Hippocampal formation (tissue), 2 donors: ENCODE measurements at places on chromosomes 6 and 20.

DNA sequence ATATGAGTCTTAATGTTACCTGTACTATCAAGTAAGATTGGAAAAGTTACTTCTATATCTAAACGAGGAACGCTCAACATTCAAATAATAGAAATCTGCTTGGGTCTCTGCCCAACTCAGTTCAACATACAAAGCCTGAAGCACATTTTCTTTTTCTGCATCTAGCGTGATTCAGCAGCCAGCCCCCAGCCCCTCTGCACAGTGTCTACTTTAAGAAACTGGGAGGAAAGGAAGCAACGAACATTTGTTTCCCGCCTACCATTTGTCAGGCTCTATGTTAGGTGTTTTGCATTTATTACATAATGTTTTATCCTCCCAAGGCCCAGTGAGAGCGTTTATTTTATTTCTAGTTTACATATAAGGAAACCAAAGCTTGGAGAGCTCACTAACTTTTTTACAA is 17.3 kb downstream of the PHACTR1 start:
- DNase-seq = no peak

GRCh38 chr6:7912736-7913517 is 2.3 kb upstream of the TXNDC5 start:
- no peak for DNase-seq

DNA sequence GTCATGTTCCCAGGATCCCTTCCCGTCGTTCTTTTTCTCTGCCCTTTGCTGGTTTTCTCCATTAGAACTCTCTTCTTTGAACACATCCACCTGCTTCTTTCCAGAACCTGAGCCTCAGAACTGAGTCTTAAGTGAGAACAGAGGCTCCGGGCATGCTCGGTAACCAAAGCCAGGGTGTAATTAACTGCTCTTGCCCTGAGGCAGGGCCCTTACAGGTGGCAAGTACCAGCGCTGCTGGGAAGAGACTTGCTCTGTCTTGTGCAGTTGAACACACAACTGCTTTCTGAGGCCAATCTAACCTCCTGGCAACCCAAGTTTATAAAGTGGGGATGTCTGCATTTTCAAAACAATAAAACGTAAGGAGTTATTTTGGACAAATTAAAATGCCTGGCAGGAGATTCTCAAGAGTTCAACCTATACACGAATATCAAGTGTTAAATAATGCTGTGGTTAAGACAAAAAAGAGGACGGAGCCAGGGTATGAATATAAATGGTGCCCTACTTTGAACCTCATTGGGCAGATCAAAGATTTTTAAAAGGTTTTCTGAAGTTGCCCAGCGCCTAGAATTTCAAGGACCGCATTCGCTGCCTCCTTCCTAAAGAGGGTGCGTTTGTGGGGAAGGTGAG is 12.4 kb upstream of the DEK start:
- no peak for DNase-seq

DNA sequence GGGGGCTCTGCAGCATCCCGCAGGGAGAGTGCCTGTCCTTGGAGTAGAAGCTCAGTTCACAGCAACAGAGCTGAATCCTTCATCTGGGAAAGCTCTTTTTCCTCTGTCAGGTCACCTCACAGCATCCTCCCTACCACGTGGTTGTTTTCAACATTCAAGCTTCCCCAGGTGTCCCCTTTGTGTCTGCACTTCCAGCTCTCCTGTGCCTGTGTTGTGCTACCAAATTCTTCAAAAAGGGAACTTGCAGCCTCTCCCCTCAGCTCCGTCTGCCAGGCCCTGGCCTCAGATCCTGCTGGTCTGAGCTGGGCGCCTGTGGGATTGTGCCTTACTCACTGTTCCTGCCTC is 108.4 kb downstream of the FOXF2 start:
- no peak for DNase-seq

- no peak for DNase-seq
These were observed 208.6 kb downstream of the ERMARD start for GRCh38 chr6:169960003-169960344.

- DNase-seq = no peak
These were observed 176.9 kb upstream of the CITED2 start for GRCh38 chr6:139551376-139551775.

DNA sequence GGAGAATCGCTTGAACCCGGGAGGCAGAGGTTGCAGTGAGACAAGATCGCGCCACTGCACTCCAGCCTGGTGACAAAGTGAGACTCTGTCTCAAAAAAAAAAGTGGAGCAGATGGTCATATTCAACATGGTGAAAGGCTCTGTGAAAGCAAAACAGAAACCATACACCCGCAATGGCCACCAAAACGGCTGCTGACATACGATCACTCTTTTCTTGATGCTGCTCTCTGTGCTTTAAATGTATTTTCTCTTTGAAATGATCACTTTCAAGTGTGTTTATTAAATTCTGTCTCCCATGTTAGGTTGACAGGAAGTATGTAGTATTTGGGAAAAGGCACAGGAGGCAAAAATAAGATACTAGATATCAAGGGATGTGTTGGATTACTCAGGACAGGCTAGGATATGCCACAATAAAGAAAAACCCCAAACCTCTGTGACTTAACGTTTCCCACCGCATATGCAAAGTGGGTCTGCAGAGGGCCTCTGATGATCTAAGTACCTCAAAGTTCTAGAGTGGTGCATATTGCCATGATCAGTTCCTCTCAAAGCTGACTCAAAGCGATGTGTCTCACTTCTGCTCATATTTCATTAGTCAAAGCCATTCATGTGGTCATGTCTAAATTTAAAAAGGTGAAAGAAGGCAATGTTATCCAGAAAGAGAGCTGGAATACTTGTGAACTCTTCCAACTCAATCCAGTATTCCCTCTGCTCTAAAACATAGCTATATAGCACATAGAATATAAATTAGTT is 155.1 kb upstream of the SOX4 start:
- DNase-seq = no peak

DNA sequence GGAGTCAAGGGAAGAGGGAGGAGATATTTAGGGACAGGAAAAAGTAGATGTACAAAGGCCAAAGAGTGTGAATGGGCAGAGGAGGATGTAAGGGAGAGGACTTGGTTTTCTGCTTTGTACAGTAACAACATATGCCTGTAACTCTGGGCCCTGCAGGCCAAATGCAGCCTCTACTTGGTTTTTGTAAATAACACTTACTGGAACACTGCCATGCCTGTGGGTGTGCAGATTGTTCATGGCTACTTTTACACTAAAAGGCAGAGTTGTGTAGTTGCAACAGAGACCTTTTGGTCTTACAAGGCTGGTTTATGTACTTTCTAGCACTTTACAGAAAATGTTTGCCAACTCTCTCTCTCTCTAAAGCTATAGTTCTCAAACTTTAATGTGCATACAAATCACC is 157.1 kb downstream of the PHACTR1 start:
- DNase-seq = no peak

GRCh38 chr20:4830259-4830658 is 108.5 kb downstream of the PRND start:
- DNase-seq = no peak

DNA sequence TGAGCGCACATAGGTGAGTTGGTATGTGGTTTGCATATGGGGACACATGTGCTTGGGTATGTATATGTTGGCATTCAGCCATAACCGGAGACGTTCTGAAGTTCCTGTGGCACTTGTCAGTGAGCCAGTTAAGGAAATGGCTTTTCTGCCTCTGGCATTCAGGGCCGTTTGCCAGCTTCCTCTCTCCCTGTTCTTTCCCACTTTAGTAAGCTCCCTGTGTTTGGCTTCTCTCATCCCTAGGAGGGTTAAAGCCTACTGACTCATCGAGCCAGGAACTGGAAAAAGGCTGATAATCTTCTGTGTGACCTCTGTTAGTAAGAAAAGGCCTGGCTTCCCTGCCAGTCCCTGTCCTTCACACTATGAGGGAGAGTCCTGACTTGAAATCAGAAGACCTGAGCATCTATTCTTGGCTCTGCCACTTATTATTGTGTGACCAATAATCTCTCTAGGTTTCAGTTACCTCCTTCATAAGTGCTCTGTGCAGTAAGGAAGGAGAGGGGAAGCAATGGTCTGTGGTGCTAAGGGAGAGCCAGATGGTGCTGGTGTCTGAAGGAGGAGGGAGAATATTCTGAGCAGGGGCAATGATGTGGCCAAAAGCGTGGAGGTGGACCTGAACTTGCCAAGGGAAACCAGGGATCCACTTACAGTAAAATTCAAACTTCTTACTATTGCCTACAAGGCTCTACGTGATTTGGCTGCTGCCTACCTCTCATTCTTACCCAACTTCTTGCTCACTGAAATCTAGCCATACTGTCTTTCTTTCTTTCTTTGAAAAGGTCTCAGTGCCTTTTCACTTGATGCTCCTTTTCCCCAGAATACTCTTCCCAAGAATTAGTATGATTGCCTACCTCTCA is 31.4 kb downstream of the ACSS2 start:
- no peak for DNase-seq

GRCh38 chr20:38833857-38834164 is 28.3 kb downstream of the PPP1R16B start:
- DNase-seq = no peak

DNA sequence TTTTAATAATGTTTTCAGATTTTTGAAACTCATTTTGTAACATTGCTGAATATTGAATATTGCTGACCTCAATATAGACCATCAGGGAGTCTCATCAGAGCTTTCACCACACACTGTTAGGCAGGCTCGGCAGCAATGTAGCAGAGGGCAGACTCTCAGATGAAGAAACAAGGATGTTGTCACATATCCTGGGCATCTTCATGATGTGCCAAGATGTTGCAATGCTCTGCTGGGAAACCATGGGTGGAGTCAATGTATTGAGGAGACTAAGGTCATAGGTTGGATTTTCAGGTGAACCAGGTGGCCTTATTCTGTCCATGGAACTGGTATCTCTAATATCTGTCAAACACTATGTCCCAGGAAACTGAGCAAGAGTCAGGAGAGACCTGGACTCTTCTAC is 27.3 kb downstream of the NR2E1 start:
- no peak for DNase-seq

- DNase-seq = no peak
These were observed 14.4 kb downstream of the KPNA5 start for GRCh38 chr6:116695401-116695800.

DNA sequence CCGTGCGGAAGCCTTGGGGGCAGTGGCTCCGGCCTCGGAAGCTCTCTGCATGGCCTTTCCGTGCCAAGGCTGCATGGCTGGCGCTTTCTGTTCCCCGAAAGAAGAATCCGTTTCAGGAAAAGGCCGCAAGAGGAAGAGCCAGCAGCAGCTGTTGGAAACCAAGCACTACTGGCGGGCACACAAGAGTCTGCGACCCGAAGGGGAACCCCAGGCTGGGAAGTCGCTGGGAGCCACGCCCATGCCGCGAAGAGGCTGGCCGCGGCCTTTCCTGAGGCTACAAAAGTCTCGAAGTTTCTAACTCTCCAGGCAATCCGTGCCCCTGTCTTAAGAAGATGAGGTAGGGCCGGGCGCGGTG is at the start of gene CGAS:
CGAS (minus strand) TSS at position 191 of the 355 bp plus-strand sequence; CDS start at position 75, 116 bp downstream.
- peak; percentile 49 for DNase-seq

GRCh38 chr20:23684261-23684660 is 4.6 kb downstream of the CST4 start:
- no peak for DNase-seq

GRCh38 chr6:35149891-35150566 is 8.9 kb upstream of the TCP11 start:
- no peak for DNase-seq

- DNase-seq = no peak
These were observed 182.9 kb downstream of the ANKRD60 start for GRCh38 chr20:58045579-58045978.

- DNase-seq = peak; percentile 68
These were observed 97.2 kb downstream of the KIF16B start for GRCh38 chr20:16476032-16476431.

DNA sequence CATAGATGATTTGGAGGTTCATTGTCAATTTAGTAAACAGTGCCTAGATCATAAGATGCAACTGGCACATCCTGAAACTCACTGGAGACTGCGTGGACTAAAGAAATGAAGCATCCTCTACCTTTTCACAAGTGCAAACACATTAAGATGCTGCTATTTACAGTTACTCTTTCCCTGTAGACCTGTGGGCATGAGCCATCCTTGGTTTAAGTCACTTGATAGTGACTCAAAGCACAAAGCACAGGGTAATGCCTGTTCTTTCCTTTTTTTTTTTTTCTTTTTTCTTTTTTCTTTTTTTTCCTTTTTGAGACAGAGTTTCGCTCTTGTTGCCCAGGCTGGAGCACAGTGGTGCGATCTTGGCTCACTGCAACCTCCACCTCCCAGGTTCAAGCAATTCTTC is 10.0 kb upstream of the HLA-DQA1 start:
- DNase-seq = no peak

GRCh38 chr6:50541941-50542340 is 171.4 kb upstream of the TFAP2D start:
- DNase-seq = no peak

- no peak for DNase-seq
These were observed 155.3 kb downstream of the EYA4 start for GRCh38 chr6:133396233-133396983.

DNA sequence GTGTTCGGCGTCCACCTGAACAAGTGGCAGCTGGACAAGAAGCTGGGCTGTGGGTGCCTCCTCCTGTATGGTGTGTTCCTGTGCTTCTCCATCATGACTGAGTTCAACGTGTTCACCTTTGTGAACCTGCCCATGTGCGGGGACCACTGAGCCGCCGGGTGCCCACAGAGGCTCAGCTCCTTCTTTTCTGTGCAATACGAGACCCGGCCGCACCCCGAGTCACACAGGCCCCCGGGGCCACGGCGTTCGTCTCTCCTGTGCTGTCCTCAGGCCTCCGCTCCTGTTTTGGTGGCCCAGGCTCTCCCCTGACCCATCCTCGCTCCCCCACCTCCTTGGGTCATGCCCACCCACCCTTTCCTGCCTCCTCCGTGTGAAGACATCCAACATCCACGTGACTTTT is 37.1 kb upstream of the RIN2 start:
- no peak for DNase-seq

- no peak for DNase-seq
These were observed 221.8 kb downstream of the KIF16B start for GRCh38 chr20:16351415-16351814.

DNA sequence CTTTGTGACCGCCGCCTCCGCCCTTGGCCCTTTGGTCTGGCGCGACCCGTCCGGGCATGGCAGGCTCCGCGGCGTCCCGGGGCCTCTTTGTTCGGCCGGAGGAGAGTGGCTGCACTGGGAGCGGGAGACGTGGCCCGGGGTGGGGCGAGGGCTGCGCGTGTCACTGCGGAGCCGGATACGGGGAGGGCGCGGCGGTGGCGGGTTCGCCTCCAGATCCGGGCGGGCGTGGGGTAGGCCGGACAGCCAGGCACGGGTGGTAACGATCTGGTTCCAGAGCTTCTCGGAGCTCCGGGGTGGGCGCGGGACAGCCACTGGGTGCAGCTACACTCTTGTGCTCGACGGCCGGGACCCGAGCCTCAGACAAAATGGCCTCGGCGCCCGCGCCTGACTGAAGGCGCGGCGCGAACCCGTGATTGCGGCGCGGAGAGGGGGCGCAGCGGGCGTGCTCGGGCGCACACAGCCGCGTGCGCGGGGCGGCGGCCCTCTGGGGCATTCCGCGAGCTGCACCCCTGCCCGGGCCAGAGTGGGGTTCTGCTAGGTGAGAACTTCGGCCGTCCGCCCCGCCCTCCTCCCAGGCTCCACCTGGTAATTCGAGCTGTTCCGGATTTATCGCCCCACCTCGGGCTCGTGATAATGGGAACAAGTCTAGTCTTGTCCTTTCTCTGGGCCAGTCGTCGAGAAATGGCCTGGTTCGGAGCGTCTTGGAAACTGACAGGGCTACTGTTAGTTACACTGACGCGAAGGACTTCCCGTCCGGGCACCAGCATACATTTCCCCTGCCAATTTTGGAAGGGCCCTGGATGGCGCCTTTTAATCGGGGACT is 1.0 kb downstream of the LOC128125822 start:
- peak; percentile 72 for DNase-seq

- no peak for DNase-seq
These were observed 471.2 kb downstream of the PRKN start for GRCh38 chr6:162256361-162256760.
